ENCODE measurements at places on chromosomes 16 and 17.

- DNase-seq, result no peak
These were observed 38.2 kb downstream of the CBFA2T3 start for GRCh38 chr16:88938777-88939244.

DNA sequence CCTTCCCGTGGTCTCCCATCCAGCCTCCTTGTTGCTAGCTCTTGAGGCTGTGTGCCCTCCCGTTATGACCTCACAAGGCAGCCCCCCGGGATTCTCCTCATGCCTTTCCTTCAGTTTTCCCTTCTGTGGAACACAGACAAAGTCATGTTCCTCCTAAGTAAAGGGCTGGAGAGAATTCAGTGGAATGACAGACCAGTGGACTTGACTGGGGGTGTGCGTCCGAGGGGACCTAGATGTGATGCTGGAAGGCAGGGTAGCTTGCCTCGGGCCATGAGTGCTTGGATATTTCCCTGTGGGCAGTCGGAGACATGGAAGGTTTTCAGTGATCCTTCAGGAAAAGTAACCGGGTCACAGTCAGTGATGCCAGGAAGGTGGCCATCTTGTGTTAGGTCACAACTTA, 240.9 kb downstream of the CCDC182 start:
- DNase-seq, result no peak

DNA sequence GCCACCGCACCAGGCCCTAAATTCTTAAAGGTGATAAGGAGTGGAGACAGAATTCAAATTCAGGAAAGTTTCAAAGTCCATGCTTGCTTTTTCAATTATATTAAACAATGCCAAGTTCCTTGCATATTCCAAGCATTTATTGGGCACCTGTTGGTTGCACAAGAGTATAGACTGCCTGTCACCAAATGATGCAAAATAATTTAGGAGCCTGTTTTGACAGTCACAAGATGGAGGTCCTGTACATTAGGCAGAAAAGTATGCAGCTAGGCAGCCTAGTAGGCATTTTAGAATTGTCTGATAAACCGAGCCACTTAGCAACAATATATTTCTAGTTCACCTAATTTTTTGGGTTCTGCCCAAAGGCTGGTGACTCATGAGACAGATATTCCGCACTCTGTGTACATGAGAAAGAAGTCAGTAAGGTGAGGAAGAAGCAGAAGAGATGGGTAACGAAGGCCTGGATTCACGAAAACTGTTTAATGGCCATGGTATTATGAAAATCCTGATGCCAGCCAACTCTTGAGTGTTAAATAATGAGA, 7.3 kb downstream of the ACACA start:
- DNase-seq, result no peak

GRCh38 chr16:2827374-2827791, 2.7 kb upstream of the ZG16B start:
- DNase-seq, result no peak

- DNase-seq, result no peak
These were observed 1.3 kb upstream of the DNAI2 start for GRCh38 chr17:74272731-74273201.

DNA sequence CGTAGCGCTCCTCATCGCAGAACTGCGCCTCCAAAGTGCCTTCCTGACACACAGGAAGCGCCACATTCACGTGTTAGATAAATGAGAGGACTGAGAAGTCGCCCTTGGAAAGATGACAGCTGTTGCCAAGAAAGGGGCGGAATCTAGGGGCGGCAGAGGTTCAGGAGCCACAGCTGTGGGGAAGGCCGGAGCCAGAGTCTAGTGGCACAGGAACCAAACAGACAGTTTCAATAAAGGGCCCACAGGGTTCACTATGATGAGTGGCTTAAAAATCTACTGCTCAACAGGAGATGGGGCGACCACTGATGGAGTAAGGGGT, 4.7 kb downstream of the FLCN start:
- no peak for DNase-seq

- DNase-seq, result no peak
These were observed 6.1 kb upstream of the PYDC1 start for GRCh38 chr16:31223044-31223443.

- DNase-seq, result no peak
These were observed 4.2 kb upstream of the GFOD2 start for GRCh38 chr16:67723151-67723910.

- DNase-seq, result peak; percentile 50
These were observed 893 bp downstream of the HCFC1R1 start for GRCh38 chr16:3022684-3023414.

DNA sequence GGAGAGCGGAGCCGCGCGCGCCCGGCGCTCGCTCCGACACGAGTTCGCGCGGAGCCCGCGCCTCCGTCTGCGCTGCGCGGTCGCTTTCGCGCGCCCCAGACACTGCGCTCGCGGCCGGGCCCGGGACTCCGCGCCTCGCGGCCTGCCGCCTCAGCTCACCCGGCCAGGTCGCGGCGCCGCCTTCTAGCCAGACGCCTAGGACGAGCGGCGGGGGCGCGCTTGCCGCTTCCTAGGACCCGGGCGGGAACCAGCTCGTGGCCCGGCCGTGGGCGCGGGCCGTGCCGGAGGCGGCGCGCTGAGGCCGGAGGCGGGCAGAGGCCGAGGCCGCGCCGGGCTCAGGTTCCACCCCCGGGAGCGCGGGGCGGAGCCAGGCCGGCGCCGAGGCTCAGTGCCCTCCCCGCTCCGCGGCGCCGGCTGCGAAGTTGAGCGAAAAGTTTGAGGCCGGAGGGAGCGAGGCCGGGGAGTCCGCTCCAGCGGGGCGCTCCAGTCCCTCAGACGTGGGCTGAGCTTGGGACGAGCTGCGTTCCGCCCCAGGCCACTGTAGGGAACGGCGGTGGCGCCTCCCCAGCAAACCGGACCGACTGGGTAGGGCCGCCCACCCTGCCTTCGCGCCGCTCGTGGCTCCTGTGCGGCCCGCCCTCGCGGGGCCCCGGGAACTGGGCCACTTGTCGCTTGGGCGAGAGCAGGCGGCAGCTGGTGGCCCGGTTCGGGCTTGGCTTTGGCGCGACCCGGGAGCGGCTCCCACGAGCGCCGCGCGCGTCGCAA, at the start of gene SPHK1:
Gene SPHK1 (plus strand): TSS at position 388 of the 765 bp plus-strand sequence. CDS start 1,036 bp downstream, outside the sequence.
- peak; percentile 60 for DNase-seq

DNA sequence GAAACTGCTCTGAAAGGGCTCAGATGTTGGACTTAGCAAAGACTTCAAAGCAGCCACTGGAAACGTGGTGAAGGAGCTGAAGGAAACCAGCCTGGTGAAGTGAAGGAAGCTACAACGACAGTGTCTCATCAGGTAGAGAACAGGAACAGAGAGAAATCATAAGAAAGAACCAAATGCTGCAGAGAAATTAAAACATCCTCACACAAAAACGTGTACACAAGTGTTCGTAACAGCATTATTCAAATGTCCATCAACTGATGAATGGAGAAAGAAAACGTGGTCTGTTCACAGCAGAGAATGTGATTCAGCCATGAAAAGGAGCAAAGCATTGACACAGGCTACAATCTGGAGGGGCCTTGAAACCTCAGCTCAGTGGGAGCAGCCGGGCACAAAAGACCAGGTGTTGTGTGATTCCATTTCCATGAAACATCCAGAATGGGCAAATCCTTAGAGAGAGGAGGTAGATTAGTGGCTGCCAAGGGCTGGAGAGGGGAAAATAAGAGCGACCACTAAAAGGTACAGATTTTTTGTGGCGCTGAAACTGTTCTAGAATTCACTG, 26.9 kb downstream of the IFT140 start:
- no peak for DNase-seq

- DNase-seq, result peak; percentile 72
These were observed 24.2 kb downstream of the KLHL36 start for GRCh38 chr16:84672276-84673202.

DNA sequence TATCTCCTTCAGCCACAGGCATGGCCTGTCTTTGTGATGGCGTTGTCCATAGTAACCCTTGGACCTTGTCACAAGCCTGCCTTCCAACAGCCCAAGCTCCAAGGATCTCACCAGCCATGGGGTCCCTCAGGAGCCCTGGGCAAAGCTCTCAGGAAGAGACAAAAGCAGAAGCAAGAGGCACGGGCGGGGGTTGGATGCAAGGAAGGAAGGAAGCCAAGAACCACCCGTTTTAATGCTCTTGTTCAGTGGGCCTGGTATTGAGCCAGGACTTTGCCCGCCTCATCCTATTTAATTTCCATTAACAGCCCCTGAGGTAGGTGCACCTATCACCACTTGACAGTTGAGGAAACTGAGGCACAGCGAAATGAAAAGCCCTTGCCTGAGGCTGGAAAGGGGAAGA, 32.3 kb upstream of the GOSR2 start:
- DNase-seq, result no peak

- no peak for DNase-seq
These were observed 50.7 kb downstream of the ACTG1 start for GRCh38 chr17:81461607-81462500.

DNA sequence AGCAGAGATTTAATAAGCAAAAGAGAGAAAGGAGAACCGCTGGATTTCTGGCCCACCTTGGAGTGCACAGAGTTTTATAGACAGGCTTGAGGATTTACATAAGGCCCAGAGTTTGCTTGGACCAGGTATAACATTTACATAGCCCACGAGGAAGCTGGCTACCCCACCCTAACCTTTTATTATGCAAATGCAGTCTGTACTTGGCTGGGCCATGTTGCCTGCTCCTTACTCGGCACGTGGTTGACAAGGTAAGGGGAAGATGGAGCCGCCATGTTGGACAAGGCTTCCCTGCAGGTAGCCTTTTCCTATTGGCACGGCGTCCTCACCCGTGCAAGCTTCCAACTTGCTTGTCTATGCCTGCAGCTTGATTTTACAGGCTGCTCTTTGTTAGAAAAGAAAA, 35.2 kb upstream of the HS3ST3A1 start:
- no peak for DNase-seq

- peak; percentile 45 for DNase-seq
These were observed 5.5 kb downstream of the CYLD start for GRCh38 chr16:50747207-50747956.

DNA sequence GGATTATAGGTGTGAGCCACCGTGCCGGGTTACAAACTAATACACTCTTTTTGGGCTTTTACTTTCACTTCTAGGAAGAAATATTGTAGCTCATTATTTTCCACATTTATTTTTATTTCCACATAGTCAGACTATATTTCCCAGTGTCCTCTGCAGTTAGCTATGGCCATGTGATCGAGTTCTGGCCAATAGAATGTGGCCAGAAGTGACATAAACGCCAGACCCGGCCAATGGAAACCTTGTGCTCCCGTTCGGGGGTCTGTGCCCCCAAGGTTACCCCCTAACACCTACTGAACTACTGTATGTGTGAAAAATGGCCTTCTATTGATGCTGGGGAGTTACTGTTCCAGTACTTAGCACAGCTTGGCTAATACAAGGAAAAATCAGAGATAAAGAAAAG, 13.2 kb upstream of the RPTOR start:
- no peak for DNase-seq

- DNase-seq, result no peak
These were observed 115.7 kb upstream of the IRX3 start for GRCh38 chr16:54402270-54402669.

DNA sequence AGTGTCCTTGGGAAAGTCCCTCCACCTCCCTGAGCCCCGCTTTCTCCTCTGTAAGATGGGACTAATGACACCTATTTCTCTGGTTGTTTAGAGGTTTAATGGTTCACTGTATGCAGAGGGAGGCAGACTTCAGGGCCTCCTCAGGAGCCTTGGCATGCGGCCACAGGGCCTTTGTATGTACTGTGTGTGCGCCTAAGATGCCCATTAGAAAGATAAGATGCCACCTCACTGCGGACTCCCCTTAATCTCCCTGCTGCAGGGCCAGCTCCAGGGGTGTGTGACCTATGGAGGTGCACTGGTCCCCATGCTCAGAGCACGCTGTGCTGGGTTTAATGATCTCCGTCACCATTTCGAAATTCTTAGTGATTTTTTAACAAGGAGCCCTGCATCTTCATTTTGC, 59.3 kb downstream of the TMEM235 start:
- no peak for DNase-seq

GRCh38 chr17:72046178-72046577, 74.6 kb upstream of the SOX9 start:
- DNase-seq, result no peak

DNA sequence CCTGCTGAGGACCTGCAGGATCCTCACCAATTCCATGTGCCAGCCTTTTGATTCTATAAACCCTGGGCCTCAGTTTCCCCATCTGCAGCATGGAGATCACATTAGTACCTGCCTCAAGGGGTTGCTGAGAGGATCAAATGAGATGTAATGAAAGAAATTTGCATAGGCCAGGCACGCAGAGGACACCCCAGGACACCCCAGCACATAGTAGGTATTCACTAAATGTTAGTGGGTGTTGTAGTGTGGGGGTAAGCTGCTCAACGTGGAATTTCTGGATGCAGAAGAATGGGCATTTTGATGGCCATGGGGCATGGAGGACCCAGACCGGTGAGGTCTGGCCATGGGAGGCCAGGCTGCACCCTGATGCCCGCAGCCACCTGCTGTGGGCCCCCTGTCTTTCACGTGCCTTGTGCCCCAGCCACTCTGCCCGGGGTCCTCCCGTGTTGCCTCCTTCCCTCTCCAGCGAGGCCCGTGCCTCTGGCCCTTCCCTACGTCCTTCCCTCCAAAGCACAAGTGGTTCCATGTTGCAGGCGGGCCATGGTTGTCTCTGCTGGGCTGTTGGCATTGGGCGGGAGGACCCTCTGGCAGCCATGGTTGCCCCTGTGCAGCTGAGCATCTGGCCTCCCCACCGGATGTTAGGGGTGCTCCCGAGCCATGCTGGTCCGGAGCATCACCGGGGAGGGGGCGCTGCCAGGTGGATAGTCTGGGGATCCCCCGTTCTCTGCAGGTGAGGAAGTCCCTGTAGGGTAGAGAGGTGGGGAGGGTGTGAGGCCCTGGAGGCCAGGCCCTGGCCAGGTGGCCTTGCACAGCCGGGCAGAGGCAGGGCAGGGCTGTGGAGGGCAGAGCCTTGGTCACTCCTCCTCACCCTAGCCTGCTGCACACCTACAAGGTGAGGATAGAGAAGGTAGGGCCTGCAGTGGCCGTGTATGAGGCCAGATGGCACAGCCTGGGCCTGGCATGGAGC, 8.6 kb downstream of the MAP2K3 start:
- no peak for DNase-seq

Measured in HL-60 (cell line).